ENCODE measurements at places on chromosomes 2 and 18. TPM values are rescaled to one million over a fixed set of nuclear protein-coding genes. Genes with fewer than 3 reads are reported as not detected.

SIX3 gene
- total RNA-seq, result 0.86 TPM

CYP27A1 gene
- total RNA-seq, result 0.98 TPM

CTNNA2 gene
- total RNA-seq, result 76.2 TPM

CHRNG gene
- 3.5 TPM for total RNA-seq

C2orf78 gene
- not detected for total RNA-seq

ALLC gene
- not detected for total RNA-seq

GRCh38 chr2:164881524-164881923 is 39.9 kb upstream of the COBLL1 start:
- DNase-seq, result no peak

DNA sequence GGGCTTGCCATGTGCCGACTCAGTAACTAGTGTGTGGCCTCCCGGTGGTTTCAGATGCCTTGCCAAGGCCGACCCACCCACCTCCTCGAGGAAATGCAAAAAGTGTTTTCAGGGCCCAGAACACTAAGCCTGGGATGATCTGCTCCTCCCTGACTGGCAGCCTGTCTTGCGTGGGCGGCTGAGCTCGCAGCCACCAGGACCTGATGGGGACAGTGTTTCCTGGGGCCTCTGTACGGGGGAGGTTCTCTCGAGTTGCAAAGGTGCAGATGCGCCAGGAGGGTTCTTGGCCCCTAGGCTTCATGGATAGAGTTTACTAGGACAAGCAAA is 85.2 kb downstream of the GLI2 start:
- DNase-seq, result no peak

DNA sequence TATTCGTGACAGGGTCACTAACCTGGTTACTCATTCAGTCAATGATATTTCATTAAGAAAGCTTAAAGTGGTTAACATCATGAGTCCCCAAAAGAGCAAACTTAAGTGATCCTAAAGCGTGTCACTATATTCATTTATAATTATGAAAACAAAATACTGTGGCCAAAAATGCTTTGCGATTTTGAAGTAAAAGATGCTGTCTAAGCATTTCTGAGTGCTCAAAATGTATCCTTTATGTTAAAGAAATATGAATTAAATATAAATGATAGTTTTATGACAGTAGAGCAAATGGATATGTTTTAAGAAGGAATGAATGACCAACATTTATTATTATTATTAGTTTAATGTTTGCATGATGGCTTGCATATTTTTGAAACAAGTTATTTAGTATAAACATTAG is 72.6 kb upstream of the CDC42EP3 start:
- DNase-seq, result no peak

DNA sequence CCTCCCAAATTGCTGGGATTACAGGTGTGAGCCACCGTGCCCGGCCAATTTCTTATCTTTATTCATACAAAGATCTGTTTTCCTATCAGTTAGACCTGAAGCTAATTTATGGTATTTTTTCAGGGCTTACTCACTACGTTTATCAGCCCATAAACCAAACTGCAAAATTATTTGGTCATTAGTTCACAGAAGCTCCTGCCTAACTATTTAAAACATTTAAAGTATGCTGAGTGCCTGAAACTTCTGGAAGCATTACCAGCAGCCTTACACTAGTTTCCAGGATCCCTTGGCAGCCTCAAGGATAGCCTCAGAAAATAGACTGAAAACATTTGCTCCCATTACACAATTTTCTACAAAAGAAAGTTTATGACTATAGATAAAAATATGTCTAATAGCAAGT is 68.8 kb downstream of the GALNT13 start:
- no peak for DNase-seq

GRCh38 chr2:240400371-240401161 is 34.9 kb upstream of the GPC1 start:
- DNase-seq, result no peak

DNA sequence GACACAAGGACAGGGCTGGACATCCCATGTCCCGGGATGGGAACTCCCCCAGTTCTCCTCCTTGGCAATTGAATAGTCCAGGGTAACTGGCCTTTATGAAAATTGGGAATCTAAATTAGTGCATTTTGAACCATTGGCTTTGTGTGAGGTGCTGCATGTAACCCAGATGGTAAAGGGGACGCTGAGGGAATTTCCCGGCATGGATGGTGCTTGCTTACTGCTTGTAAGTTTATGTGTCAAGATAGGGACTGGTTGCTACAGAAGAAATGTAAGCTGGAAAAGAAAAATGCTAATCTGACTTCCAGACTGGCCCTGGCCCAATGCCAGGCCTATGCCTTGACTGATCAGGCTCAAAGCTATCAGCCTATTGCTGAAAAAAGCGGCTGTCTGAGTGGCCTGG is 1096.7 kb upstream of the DDX18 start:
- DNase-seq, result no peak

DNA sequence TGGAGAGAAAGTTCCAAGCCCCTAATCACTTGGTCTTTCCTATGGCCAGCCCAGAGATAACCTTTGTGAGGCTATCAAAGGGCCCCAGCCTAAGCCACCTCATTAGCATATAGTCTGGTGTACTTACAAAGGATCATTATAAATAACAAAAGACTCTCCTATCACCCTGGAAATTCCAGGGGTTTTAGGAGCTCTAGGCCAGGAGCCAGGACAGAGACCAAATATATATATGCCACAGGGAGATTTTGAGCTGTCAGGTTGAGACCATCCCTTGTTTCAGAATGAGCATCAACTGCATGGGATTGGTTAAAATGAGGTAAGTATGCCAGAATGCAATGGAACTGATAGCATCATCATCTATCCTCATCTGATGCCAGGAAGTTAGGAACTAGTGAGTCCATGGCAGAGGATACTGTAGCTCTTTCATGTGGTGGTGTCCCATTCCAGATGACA is 32.1 kb upstream of the CHRNA1 start:
- DNase-seq, result no peak

- no peak for DNase-seq
These were observed 208.2 kb downstream of the SPP2 start for GRCh38 chr2:234258562-234259141.

All from glutamatergic neuron (in vitro differentiated cells).